Activated CD4-positive, CD25-positive, alpha-beta regulatory T cell treated with anti-CD3 and anti-CD28 coated beads, Interleukin-2, amount 50 U/mL, for 24 hours (primary cell): ENCODE measurements at places on chromosomes 7 and 10.

DNA sequence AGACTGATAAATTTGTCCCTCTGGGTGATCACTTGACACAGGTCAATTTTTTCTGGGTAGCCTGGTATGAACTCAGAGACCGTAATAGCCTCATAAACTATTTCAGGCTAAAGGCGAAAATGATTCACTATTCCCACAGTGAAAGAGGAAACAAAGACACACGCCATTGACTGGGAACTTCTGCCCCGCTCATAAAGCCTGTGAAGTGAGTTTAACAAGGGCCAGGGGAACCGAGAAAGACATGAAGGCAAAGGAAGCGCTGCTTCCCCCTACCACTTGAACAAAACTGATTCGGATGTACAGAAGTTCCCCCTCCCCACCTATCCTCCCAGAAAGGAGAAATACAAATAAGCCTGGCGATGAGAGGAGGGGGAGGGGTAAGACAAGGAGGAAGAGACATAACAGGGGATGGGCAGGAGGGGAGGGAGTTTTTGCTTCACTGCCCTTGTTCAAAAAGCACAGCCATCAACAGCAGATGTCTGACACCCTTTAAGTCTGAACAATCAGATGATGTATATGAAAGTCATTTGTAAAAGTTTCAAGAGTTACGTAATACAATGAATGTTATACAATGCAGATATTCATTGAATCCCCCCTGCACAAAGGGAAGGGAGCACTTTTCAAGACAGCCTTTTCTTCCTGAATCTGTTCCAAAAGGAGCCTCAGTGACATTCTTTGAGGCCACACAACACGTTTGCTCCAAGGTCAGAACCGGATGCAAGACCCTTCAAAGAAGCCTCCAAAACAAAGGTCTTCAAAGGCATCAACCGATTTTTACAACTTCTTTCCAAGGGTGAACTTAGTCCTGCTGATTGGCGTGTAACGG lies 734 bp downstream of the ABCB4 start:
- ATAC-seq, result peak; percentile 51

- ATAC-seq, result no peak
Measured at GRCh38 chr7:155916926-155917655, 104.8 kb upstream of the SHH start.

DNA sequence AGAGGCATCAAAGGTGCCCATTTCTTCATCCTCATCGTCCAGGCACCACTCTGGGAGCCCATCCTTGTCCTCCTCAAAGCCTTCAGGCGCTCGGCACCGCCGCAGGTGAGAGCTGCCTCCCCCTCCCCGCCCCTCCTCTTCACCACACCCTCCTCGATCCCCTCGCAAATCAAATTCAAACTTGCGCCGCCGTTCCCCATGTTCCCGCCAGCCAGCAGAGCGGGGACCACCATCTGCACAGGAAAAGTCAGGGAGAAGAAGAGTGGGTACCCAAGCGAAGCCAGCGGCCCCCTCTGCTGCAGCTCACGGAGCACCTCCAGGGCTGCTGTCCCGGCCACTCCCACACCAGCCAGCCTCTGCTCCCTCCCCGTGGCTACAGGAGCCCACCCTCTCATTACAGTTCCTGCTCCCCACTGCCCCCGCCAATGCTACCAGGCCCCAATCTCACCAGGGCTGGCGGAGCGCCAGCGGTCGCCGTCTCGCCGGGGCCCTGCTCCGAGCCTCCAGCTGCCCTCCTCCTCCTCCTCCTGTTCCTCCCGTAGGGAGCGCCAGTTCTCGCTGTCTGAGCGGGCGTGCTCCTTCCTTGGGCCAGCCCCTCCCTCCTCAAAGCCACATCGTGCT lies 7.7 kb downstream of the GIGYF1 start:
- no peak for ATAC-seq

- ATAC-seq, result no peak
Measured at GRCh38 chr7:120054376-120055100, 218.4 kb upstream of the KCND2 start.

DNA sequence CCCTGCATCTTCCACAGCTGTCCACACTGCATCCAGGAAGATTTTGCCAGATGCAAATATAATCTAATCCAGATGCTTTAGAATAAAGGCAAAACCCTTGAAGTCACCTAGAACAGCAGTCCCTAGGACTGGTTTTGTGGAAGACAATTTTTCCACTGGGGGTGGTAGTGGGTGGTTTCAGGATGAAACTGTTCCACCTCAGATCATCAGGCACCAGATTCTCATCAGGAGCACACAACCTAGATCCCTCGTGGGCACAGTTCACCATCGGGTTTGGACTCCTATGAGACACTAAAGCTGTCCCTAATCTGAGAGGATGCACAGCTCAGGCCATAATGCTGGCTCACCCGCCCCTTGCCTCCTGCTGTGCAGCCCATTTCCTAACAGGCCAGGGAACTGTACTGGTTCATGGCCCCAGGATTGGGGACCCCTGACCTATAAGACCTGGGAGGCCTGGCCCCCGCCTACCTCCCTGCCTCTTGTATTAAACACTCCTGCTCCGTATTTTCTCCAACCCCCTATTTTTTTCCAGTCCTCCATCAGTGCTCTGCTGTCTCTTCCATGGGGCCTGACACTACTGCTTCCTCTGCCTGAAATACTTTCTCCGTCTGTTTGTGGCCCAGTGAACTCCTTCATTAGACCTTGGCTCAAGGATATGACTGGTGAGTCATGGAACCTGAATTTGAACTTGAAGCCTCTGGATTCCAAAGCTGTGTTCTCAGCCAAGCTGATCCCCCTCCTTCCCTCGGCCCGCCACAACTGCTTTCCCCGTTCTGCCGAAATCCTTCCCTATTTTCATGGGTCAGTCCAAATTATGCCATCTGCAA lies 79.9 kb upstream of the RHEB start:
- peak; percentile 20 for ATAC-seq

GRCh38 chr10:66752714-66753113 lies 173.1 kb upstream of the LRRTM3 start:
- ATAC-seq, result no peak
